ENCODE measurements at places on chromosomes 7 and 10.

GRCh38 chr10:48890888-48891850 is 48.5 kb downstream of the LRRC18 start:
- DNase-seq, result peak; percentile 2

GRCh38 chr10:5488272-5489161 is 10.9 kb downstream of the CALML5 start:
- no peak for DNase-seq

DNA sequence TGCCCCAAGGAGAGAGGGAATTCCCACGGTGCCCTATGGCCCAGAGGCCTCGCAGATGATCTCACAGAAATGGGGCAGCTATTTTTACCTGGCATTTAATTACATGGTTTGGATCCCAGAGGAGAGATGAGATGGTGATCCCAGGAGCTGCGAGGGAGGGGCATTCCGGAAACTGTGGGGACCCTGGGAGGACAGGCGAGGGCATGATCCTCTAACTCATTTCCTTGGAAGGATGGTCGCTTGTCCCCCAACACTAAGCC is 9.4 kb downstream of the SH2B2 start:
- no peak for DNase-seq

DNA sequence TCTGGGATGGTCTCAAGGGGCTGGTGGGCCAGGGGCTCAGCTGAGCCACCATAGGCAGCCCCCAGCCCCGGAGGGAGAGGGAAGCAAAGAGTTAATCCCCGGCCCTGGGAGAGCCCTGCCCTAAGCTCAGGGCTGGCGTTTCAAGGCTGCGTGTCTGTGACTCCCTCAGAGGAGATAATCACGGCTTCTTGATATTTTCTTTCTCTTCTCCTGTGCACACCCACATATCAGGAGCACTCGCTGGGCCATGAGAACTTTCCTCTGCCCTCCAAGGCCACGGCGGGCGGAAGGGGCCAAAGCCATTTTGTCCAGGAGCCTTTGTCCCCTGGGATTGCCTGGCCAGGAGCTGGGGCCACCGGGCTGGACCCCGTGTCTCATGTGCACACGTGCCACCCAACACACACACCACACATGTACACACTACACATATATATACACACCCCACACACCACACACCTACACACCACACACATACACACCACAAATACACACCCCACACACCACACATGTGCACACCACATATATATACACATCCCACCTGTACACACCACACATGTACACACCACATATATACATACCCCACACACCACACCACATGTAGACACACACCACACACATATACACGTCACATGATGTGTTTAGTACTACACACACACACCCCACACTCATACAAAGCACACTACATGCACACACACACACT is 16.9 kb downstream of the VENTX start:
- no peak for DNase-seq

DNA sequence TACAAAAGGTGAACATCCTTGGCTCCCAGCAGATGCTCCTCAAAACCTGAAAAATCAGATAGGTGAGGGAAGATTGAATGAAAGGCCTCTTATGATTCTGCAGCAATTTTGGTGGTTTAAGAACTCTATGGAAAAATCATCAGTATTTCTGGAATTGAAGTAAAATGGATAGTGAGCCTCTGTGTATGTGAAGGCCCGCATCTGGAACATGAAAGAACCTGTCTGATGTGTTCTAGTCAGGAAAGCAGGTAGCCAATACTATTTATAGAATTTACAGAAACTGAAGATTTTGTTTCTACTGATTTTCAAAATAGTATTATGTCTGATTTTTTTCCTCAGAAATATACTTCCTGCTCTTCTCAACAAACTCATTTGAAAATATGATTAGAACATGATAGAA is 37.3 kb downstream of the EGFR start:
- no peak for DNase-seq

DNA sequence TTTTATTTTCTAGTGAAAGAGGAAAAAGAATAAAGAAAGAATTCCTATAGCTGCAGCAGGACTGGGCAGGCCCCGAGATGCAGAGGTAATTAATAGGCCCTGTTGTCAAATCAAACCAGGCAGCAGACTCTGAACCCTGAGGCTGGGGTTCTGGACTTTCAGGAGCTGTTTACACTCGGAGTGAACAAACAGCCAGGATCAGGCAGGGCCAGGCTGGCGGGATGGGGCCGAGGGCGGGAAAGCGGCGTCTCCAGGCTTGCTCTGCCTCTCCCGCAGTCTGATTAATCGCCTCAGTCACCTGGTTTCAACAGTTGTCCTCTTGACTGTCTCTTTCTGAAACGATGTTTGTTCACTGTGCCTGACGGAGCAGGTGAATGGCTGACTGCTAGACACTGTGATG is 675.4 kb upstream of the FOXK1 start:
- no peak for DNase-seq

- peak; percentile 93 for DNase-seq
Observed at GRCh38 chr10:44195112-44196007, 189.5 kb downstream of the CXCL12 start.

DNA sequence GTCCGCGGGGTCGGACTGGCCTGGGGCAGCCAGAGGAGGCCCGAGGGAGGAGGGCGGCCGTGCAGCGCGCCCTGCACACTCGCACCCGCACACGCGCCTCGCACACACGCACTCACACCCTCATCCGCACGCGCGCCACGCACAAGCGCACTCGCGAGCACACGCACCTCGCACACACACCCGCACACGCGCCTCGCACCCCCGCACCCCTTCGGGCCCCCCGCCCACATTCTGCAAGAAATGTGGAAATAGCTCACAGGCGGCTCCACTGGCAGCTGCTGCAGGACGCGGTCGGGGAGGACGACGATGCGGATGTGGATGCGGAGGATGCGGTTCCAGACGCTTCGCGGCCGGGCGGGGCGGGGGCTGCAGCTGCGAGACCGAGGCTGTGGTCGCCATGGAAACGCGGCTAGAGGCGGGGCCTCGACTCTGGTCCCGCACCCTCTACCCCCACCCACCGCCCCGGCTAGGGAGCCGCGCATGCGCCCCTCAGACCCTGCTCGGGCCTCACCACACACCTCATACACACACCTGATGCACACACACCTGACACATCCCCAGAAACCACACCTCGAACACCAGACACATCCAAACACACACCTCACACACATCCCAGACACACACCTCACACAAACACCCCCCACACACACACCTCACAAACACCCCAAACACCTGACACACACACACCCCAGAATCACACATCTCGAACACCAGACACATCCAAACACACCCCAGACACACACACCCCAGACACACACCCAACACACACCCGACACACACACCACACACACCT is at the start of gene CALY:
Gene CALY, minus strand, starts transcription at position 320 of the 793 bp plus-strand sequence. CDS start 7,907 bp downstream, outside the sequence.
- DNase-seq, result no peak

DNA sequence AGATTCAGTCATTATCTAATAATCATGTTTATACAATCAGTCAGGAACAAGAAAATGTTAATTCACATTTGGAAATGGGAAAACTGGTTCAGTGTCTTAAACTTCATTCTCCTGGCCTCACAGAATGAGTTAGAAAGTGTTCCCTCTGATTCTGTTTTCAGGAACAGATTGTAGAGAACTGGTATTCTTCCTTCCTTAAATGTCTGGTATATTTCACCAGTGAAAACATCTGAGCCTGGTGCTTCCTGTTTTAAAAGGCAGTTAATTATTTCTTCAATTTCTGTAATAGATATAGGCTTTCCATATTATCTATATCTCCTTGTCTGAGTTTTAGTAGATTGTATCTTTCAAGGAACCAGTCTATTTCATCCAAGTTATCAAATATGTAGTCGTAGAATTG is 97.1 kb upstream of the TMEM168 start:
- no peak for DNase-seq

- DNase-seq, result peak; percentile 74
Observed at GRCh38 chr7:114539575-114539974, 125.0 kb downstream of the FOXP2 start.

GRCh38 chr10:108014902-108015177 is 850.3 kb upstream of the SORCS1 start:
- DNase-seq, result no peak

DNA sequence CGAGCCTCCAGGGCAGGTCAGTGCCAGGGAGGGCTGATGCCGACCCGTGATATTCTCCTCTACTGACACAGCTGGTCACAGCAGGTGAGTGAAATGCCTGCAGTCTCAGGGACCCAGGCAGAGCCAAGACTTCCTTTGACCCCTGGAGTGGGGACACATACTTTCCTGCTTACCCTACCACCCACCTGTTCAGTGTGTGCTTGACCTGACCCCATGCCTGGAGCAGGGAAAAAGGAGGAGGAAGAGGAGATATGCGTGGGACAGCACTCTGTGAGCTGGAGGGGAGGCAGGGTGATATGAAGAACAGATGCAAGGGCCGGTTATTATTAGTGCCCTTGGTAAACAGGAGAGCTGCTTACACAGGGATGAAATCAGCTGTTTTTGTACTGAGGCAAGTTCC is 40.8 kb upstream of the WIPF3 start:
- no peak for DNase-seq

- no peak for DNase-seq
Observed at GRCh38 chr7:98162758-98163157, 48.5 kb upstream of the BHLHA15 start.

DNA sequence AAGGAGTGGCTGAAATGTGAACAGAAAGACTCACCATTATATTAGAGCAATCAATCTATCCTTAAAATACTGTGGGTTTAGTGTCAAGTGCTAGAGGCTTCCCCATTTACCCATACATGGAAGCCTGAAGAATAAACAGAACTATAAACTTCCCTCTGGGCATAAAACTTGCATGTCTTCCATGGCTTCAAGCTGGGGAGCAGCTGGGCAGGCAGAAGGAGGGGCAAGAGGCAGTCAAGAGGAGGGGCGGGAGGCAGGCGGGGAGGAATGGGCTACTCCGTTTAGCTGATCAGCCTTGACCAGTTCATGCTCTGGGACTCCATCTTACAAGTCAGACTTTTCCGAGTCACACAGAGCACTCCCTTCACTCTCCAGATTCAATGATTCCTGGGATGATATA is 3.5 kb upstream of the PRSS1 start:
- no peak for DNase-seq

DNA sequence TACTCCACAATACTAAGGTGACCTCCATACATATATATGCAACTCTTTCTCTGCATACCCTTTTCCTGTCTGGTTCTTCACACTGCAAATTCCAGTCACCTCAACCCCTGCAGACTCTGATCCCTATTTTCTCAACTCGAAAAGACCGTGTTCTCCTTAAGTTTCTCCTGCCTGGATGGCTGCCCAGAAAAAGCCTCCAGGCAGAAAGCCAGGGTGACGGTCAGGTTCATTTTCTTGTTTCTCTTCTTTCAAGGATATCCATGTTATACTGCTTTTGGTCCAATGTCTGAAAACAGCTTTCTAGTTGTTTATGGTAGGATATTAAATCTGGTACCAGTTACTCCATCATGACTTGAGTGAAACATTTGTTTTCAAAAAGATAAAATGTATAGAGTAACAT is 267.8 kb upstream of the MYO3A start:
- peak; percentile 66 for DNase-seq

DNA sequence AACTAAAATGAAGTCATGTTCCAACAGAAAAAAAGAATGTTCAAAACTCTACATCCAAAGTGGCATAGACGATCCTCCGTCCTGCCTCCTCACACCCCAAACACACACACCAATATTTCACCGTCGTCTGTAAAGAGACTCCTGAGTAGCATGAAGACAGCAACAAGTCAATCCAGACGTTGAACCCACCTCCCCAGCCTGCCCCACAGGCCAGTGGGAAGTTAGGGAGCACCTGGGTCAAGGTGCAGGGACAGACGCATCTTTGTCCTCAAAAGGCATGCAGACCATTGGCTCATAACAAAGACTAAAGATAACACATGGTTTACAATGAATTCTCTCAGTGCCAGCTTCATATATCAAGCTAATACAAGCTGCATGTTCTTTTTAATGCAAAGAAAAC is 396.5 kb downstream of the TCERG1L start:
- DNase-seq, result no peak

DNA sequence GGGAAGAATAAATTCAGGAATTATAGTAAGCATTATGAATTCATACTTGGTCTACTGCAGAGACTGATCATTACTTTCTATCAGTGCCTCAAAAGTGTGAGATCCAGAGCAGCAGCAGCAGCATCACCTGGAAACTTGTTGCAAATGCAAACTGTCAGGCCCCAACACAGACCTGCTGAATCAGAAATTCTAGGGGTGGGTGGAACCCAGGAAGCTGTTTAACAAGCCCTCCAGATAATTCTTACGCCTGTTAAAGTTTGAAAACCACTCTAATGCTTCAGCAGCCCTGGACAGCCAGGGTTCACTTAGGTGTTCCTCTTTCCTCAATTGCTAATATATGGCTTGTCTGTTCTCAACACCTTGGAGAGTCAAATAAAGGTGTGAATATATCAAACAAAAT is 19.5 kb downstream of the CACUL1 start:
- no peak for DNase-seq

GRCh38 chr7:947391-948210 is 6.9 kb downstream of the ADAP1 start:
- DNase-seq, result no peak

DNA sequence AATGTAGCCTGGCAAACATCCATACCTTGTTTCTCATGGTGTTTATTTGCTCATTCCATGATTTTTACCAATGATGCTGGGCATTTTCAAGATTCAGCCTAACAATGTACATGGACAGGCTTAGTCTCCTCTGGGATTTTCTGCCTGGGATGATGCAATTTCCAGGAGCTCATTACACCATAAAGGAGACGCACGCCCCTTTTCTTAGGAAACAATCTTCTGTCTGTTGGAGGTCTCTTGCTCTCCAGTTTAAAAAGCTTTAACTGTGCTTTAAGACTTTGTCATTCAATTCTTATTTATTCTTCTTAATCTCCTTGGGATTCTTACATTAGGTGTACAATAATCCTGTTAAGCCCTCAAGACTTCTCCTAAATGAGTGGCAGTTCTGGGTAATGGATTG is 150.3 kb upstream of the NRP1 start:
- peak; percentile 40 for DNase-seq

DNA sequence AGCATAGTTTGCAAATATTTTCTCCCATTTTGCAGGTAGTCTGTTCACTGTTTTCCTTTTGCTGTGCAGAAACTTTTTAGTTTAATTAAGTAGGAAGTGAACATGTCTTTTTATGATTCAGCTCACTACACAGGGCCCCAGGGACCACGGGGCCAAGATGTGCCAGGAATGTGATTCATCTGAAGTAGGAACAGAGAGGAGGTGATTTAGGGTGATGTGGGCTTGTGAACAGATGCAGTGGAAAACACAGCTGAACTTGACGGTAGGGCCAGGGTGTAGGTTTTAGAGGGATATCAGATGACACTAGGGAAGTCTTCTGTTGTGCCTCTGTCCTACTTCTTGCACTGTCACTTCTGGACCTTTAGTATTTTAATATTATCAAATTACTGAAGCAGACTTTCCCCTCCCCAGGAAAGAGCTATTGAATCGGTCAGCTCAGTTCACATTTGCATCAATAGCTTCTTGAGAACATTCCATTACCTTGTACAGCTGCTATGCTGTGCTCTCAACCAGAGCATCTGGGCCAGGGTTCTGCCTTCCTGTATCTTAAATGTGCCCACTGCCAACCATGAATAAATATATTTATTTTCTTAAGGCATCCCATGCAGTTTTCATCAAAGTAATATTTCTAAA is 96.9 kb downstream of the OSBPL3 start:
- peak; percentile 92 for DNase-seq

GRCh38 chr10:126690534-126690933 is 20.0 kb upstream of the C10orf90 start:
- no peak for DNase-seq

Measured in choroid plexus epithelial cell (primary cell).